RCC 7860 (cell line): ENCODE measurements at places on chromosomes 11 and 22.

GRCh38 chr11:76662656-76663485 lies 7.7 kb downstream of the LRRC32 start:
- no peak for DNase-seq

DNA sequence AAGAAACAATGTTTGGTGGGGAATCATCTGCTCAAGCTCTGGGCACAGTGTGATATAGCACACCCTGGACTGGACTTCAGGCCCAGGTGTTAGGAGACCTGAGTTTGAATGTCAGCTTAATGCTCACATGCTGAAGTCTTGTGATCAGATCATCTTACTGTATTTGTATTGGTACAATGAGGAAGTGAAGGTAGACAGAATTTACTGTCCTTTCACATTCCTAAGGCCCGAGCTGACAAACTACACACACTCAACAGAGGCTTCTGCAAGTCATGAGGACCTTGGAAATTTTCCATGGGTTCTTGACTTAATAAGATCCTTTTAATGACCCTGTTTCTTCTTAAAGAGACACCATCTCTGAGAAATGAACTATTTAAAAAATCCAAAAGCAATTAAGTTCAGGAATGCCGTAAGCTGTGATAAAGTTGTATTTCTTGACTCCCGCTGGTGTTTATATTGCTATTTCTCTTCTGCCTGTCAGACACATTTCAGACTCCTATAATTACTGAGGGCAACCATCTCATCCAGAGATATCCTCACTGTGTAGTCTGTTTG lies 802.0 kb downstream of the DLG2 start:
- DNase-seq = no peak

- DNase-seq = no peak
These were observed 41.7 kb downstream of the KCNJ4 start for GRCh38 chr22:38413085-38414008.

DNA sequence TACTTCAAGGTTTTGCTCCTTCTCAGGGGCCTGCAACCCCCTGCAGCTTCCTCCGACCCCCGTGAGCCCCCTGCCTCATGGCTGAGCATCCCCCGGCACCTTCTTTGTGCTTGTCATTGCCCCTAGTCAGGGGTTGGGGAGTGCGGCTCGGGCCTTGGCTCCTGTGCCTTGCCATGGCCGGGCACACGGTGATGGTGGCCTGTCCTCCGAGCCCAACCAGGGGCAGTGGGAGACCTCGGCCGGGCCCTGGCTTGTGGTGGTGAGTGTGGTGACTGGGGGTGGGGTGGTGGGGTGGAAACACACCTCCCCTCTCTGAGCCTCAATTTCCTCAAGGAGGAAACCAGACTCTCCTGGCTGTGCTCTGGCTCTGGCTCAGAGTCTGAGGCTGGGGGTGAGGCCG lies 1.5 kb upstream of the MRGPRG start:
- no peak for DNase-seq

- DNase-seq = peak; percentile 72
These were observed 19.3 kb downstream of the CREB3L1 start for GRCh38 chr11:46296528-46297448.

- no peak for DNase-seq
These were observed 99.0 kb downstream of the CASP12 start for GRCh38 chr11:104799251-104799650.

DNA sequence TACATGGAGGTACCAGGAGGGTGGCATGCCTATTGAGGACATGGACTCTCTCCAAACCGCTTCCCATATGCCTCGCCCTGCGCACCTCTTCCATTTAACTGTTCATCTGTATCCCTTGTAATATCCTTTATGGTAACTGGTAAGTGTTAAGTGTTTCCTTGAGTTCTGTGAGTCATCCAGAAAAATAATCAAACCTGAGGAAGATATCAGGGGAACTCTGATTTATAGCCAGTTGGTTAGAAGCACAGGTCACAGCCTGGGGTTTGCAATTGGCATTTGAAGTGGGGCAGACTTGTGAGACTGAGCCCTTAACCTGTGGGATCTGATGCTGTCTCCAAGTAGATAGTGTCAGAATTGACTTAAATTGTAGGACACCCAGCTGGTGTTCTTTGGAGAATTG lies 27.6 kb upstream of the CAT start:
- DNase-seq = no peak

DNA sequence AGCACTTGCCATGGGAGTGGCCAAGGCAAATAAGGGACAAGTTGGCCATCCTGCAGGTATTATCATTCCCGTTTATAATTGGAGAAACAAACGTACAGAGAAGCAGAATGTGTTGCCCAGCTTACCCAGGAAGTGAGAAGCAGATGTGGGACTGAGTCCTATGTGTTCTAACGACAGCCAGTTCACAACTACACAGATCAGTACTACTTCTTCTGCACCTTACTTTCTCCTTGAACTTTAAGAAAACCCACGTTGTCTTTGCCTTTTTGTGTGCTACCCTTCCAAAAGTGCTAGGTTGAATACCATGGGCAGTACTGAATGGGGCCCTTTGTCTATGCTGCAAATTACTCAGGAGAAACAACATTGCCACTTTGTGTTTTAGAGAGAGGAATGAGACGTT lies 62.8 kb upstream of the BLID start:
- DNase-seq = no peak

GRCh38 chr11:17649696-17650095 lies 69.7 kb upstream of the MYOD1 start:
- DNase-seq = no peak

GRCh38 chr22:40898850-40899357 lies 37.0 kb upstream of the DNAJB7 start:
- peak; percentile 62 for DNase-seq

DNA sequence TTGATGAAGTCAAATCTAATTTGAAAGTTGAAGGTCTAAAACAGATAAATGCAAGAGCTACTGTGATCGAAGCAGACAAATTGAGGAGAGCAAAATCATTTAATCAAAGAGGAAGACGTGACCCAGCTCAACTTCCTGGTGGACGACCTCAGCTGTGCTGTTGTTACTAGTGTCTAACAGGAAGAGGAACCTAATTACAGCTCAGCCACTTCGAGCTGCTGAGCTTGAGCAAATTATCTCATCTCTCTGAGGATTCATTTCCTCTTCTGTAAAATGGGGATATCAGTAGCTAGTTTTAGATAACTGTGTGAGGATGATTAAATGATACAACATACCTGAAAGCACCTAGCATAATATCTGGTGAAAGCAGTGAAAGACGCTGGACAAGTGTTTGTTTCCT lies 48.6 kb upstream of the OLFML1 start:
- DNase-seq = no peak

GRCh38 chr11:85756401-85757200 lies 54.3 kb downstream of the SYTL2 start:
- no peak for DNase-seq

- peak; percentile 88 for DNase-seq
These were observed 25.4 kb downstream of the SIK3 start for GRCh38 chr11:117072517-117073461.

GRCh38 chr11:10762185-10762584 lies 11.1 kb downstream of the CTR9 start:
- no peak for DNase-seq

DNA sequence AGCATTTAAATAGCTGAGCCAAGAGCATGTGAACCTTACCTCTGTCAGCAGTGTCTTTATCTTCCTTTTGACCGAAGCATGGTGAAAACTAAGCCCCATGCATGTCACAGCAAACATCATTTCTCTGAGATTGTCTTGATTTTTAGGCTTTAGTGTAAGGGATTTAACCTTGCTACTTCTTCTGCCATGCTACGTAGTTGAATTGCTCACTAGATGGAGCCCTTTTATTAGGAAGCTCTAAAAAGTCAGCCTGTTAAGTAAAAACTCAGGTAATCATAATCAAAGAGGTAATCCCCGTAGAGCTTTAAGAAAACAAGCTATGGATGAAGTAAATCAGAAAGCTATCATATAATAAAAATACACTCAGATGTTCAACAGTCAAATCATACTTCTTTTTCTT lies 149.5 kb downstream of the PGR start:
- no peak for DNase-seq

GRCh38 chr11:128174465-128175291 lies 412.7 kb downstream of the ETS1 start:
- DNase-seq = peak; percentile 42

DNA sequence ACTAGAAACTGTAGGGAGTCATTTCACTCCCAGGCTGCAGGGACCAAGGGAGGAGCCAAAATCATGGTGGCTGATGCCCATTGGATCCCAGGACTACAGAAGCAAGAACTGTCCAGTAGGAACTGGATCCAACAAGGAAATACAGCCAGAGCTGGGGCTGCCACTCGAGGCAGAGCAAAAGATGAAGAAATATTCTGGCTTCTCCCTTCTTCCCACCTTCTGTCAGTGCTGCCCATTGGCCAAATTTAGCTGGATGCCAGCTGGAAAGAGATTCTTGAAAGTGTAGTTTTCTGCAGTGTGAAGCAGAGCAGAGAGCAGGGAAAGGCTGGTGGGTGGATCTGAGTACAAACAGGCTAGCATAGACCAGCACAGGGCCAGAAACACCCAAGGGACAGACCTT lies 45.6 kb downstream of the COMMD9 start:
- DNase-seq = no peak

- peak; percentile 84 for DNase-seq
These were observed 23.1 kb upstream of the MICAL2 start for GRCh38 chr11:12087075-12088004.

DNA sequence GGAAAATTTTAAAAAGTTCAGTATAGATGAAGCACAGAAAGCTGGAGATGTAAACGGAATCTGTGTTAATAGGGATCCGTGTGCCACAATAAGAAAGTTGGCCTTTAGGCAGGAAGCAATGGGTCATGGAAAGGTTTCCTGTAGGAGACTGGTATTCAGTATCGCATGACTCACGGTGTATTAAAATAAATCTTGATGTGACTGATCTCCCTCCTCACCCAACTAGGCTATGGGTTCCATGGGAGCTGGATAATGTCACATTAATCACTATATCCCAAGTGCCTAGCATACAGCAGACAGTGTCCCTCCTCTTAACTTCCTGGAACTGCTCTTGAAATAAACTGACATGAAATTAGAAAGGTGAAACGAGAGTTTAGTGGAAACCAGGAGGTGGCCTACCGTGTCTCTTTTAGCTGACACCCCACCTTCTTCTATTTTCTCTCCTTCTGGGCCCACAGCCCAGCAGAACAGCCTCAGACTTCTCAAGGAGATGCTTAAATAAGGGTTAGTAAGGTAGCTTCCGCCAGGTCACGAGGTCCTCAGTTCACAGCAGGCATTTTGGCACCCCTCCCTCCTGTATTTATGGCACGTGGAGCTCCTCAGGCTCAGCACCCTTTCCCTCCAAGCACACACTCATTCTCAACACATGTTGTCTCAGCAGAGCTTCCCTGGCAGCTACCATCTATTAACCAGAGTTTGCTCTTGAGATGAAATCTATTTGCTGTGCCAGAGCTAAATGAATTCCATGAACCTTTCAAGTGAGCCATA lies 118.8 kb downstream of the NXPE2 start:
- peak; percentile 6 for DNase-seq

GRCh38 chr11:45252134-45252856 lies 33.8 kb downstream of the SYT13 start:
- DNase-seq = no peak

GRCh38 chr11:65110354-65110861 lies 1.3 kb upstream of the TM7SF2 start:
- peak; percentile 57 for DNase-seq

GRCh38 chr11:126282361-126282735 lies 545 bp upstream of the TIRAP start:
- no peak for DNase-seq

GRCh38 chr11:115665958-115666357 lies 161.7 kb upstream of the CADM1 start:
- DNase-seq = no peak

GRCh38 chr11:113286509-113287497 lies 27.6 kb upstream of the TTC12 start:
- DNase-seq = no peak

DNA sequence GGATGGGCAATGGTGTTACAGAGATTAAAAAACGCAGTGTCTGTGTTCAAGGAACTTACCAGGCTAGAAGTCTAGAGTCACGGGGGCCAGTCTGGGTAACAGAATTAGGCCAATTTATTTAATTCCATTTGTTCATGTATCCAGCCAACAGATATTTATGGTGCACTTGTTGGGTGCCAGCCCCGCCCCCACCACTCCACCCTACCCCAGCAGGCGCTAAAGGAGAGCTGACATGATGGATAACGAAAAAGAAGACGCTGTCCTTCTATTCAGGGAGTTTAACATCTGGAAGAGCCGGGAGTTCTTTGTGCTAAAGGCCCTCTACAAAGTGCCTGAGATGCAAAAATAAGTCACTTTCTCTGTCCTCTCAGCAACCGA lies 1.1 kb upstream of the BMAL1 start:
- DNase-seq = no peak

- no peak for DNase-seq
These were observed 3.3 kb downstream of the TMEM121B start for GRCh38 chr22:17117890-17118289.

GRCh38 chr11:15326520-15326919 lies 211.8 kb downstream of the INSC start:
- DNase-seq = no peak

DNA sequence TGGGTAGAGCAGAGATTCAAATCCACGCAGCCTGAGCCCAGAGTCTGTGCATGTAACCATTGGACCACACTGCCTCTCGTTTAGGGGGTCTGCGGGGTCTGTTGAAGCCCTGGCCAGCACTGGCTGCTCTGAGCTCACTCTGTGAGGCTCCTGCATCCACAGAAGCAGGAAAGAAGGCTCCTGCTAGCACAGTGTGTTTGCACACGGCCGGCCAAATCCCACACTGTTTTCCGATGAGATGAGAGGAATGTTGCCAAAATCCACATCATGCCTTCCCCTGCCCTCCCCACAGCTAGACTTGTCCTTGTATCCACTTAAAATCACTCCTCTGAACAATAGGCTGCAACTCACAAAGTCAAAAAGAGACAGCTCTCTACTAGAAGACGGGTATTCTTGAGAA lies 10.6 kb upstream of the SLC22A12 start:
- DNase-seq = no peak

- DNase-seq = no peak
These were observed at the start of gene MRGPRF for GRCh38 chr11:69013009-69013951. TSS of gene MRGPRF (minus strand) at chr11:69013246. CDS start at chr11:69009901, 3,345 bp downstream.

- DNase-seq = no peak
These were observed 12.3 kb upstream of the WNT11 start for GRCh38 chr11:76218449-76219178.

DNA sequence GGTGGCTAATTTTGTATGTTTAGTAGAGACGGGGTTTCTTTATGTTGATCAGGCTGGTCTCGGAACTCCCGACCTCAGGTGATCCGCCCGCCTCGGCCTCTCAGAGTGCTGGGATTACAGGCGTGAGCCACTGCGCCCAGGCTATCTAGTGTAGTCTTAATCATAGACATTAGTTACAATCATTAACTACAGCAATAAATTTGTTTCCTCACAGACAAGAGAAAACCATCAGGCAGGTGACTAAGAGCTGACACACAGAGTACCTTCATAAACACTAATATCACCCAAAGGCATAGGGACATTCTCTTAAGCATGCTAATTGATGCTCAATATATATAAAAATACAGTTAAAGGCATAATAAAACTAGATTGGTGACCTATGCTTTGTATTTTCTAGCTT lies 19.4 kb downstream of the SDHD start:
- peak; percentile 62 for DNase-seq

DNA sequence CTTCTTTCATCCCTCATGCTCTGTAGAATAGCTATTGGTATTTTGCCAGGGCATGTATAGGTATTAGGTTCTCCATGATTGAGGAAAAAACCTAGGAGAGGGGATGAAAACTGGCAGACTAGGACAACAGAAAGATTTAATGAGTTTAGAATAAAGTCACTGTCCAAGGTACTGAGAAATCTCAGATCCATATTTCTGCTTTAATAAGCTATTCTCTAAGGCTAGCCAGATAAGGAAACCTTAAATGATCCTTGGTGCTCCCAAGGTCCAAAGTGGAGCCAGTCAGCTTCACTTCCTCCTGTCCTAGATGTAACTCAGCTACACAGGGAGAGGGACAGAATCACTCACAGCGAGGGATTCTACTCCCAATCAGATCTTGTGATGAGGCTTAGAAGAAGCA lies 13.7 kb upstream of the CSNK2A3 start:
- no peak for DNase-seq
